CD14-positive monocyte (primary cell): ENCODE measurements at places on chromosomes 12 and 14. TPM values are rescaled to one million over a fixed set of nuclear protein-coding genes. Genes with fewer than 3 reads are reported as not detected.

PTCSC3 gene
- polyA plus RNA-seq: not detected in 2 replicates

PMCH gene
- not detected for polyA plus RNA-seq

IAPP gene
- not detected for polyA plus RNA-seq

DNA sequence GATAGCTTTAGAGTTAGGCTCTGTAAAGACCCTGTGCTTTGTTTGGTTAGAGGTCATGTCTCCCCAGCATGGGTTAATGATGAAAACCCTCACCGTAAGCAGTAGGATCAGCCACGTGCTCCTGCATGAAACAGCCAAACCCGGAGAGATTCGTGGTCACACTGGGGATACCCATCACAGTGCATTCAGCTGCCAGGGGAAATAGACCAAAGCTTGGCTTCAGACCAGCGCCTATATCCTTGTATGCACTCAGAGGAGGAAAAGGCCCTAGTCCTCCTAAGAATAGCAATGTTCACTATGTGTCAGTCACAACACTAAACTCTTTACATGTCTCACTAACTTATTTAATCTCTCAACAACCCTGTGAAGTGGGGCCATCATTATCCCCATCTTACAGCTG, 16.3 kb downstream of the SPX start:
- H3K4me1 ChIP-seq: no peaks in the 10 kb centered on the region
- no peaks in the 10 kb centered on the region for H3K36me3 ChIP-seq
- no peak overlapping the region for H3K4me3 ChIP-seq
- no peak for DNase-seq
- no peaks in the 10 kb centered on the region for H3K27me3 ChIP-seq
- no peak overlapping the region for H3K27ac ChIP-seq

- no peak for DNase-seq
- H3K27ac ChIP-seq: no peak overlapping the region
- no peak overlapping the region for H3K4me3 ChIP-seq
- no peaks in the 10 kb centered on the region for H3K36me3 ChIP-seq
- peaks cover 15% of the 10 kb centered on the region for H3K4me1 ChIP-seq
Measured at GRCh38 chr14:60760644-60761364, 26.2 kb downstream of the MNAT1 start.

DNA sequence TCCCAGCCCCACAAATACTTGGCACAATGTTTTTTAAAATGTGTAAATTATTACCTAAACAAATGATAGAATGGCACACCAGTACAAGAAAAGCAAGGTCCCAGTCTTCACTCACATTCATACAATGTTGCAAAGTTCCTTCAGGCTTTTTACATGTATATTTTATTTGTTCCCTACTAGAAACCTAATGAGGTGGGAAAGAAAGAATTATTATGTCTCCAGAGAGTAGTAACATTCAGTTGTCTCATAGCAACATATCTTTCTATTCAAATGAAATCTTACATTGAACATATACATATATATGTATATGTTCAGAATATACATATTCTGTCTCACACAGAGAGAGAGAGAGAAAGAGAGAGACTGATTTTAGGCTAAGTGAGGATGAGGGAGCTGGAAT, 85.2 kb downstream of the PLCZ1 start:
- no peak overlapping the region for H3K4me3 ChIP-seq
- no peaks in the 10 kb centered on the region for H3K4me1 ChIP-seq
- H3K27ac ChIP-seq: no peak overlapping the region
- DNase-seq: no peak
- H3K36me3 ChIP-seq: no peaks in the 10 kb centered on the region
